CD4-positive, alpha-beta T cell treated with Interleukin-10 for 1 hour (primary cell): ENCODE measurements at places on chromosomes 16 and 17.
A peak's percentile ranks its signal among the peaks of the same experiment; 100 is the strongest.

GRCh38 chr17:71287071-71287823 is 833.6 kb upstream of the SOX9 start:
- DNase-seq, result no peak

GRCh38 chr17:39772987-39773934 is 35.5 kb downstream of the GRB7 start:
- DNase-seq, result peak; percentile 64

DNA sequence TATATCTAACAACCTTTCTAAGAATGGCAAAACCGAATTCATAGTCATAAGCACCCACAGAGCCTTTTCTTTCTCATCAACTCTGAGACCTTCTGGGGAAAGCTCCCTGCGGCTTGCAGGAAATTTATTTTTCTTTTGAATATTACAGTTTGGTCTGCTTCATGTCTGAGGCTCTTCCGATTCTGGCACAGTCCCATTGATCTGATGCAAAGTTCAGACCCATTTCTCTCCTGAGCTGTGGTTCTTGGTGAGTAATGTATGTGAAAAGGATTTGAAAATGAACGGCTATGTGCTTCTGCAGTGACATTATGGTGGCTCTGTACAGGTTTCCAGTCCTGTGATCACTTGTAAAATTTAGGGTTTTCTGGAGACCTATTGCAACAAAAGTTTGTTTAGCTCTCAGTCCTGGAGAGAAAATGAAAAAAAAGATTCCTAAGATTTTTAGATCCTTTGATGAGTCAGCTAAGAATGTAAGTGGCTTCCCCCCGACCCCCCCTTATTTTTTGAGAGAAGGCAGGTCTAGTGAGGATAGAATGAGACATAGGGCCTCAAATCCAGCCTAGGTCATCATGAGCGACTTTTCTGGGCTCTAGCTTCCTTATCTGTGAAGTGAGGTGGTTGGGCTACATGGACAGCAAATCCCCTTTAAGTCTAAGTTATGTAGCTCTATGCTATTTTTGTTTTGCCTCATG is 4.6 kb downstream of the GAN start:
- DNase-seq, result no peak

DNA sequence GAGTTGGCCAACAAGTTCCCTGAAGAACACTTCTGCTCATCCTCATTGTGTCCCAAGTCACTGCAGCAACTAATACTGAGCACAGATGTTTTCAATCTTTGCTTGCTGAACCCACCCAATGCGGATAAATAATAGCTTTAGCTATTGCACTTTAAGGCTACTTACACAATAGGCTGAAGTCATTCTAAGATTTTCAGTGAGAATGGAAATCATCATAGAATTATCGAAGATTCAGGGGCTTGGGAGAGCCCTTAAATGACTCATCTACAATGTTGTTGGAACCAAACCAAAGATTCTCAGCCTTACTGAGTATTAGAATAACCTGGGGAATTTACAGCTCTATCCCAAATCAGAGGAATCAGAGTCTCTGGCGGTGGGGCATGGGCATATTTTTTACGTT is 51.2 kb downstream of the SYCE1L start:
- DNase-seq, result no peak

DNA sequence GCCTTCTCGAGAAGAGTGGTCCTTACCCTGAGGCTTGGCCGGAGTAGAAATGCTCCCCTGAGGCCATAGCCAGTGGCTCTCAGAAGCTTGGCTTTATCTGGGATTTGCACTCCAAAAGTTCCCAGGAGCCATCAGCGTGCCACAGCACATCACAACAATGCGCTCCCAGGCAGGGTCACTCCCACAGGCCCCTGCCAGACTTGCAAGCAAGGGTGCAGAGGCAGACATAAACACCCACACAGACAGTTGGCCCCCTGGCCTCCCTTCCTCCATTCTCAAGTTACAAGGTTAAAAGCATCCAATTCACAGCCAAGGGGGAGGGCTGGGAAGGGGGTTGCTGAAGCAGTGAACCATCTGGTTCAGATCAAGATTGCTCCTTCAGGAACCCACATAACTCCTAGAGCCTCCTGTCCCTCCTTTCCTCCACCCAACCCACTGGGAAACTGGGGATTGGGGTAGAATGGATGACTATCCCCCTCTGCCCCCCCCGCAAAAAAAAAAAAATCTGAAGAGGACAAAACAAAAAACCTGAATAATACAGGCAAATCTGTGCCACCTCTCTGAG is 1.8 kb downstream of the ST3GAL2 start:
- no peak for DNase-seq

DNA sequence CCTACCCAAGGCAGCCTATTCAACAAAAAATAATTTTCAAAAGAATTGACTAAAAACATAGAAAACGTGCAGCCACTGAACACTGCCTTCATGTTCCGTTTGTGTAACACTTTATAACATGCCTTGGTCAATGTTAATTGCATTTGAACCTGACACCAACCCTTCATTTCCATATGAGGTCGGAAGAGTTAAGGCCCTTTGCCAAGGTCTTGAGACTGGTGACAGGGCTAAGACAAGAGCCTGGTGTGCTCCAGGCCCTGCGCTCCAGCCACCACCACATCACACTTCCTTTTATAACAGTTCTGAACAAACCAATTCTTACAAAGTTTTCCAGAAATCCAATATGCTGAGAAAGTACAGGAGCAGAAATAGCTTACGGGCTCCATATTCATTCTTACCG is 4.2 kb downstream of the BBS2 start:
- DNase-seq, result no peak
